Effector CD4-positive, alpha-beta T cell (primary cell): ENCODE measurements at places on chromosomes 12 and 14.

- no peak for DNase-seq
Measured at GRCh38 chr12:132559652-132560363, 50.6 kb downstream of the LRCOL1 start.

- no peak for DNase-seq
Measured at GRCh38 chr12:52369211-52369610, 1.9 kb upstream of the KRT85 start.

DNA sequence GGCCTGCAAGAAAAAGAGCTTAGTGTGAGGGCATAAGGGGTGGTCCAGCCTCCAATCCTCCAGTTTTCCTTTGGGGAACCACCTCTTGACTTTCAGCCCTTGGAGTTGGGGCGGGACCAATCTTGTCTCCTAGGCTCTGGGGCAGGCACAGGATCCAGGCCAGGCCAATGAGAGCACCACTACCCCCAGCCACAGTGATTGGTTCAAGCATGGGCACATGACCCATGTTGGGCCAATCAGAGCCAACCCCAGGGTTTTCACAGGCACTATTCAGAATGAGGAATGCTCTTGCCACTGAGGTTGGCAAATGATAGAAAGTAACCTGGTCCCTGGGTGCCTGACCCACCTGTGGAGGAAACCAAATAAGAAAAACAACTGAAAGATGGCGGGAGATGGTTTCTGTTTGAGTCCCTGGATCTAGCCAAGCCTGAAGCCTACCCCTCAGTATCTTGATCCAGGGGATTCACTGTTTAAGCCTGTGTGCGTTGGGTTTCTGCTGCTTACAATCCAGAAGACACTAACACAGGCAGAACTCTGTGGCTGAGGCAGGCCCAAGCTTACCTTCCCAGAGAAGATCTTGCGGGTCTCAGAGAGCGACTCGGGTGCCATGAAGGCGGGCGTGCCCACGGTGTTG lies 42.9 kb downstream of the P2RX4 start:
- DNase-seq, result no peak

DNA sequence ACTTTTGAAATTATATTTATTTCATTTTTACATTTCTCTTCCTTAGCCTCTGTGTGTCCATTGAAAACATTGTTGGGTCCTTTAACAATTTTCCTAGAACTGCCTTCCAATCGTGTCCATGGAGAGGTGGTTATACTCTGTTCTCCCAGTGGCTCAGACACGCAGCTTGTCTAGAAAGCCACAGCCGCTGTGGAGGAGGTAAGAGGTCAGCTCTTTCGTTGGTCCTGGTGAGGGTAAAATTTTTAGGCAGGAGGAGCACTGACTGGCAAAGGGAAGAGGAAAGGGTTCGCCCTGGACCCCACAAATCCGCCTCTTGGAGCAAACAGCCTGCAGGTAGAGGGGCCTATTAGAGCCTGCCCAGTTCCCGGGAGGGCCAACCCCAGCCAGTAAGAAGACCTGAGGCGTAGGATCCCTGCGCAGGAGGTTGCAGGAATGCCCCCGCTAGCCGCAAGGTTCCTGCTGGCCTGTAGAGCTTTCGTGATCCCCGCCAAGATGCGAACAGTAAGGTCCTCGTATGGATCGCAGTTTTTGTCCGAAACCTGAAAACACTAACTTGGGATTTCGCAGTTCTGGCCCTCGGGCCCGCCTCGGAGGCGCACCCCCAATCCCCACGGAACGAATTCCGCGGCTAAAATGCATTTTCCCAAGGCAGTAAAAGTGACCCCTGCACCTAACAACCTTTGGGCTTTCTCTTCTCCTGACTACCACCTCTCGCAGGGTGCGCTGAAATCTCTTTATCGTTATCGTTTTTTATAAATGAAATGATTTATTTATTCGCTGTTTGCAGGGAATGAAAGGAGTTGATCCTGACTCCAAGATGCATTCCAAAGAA lies 7.5 kb upstream of the PAX9 start:
- DNase-seq, result no peak

- DNase-seq, result no peak
Measured at GRCh38 chr14:90556666-90557450, 160.0 kb downstream of the CALM1 start.

DNA sequence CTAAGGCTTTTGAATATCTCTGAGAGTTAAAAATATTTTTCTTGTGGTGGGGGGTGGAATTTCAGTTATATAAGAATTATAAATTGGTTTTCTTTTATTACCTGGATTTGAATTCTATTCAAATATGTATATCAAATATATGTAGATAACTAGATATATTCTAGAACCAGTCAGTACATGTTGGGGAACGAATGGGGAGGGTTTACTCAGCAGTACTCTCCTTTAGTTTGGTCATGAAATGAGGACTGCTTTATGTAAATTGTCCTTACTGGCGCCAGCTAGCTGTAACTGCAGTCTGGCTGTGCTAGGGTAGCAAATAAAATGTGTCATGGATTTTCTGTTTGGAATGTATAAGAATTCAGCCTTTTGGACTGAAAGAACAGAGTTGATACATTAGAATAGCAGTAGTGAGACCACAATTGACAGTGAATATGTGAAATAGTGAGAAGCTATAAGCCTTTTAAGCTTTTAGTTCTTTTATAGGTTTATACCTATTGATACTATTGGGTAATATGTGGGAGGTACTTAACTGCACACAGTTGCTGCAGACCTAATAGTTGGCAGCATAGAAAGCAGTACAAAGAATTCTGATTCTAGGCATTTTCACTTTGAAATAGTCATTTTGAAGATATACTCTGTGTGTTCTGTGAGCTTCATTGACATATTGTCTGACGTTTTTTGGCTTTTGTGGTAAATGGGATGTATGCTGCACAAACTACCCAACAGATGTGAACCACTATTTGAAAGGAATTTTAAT lies 29.0 kb downstream of the ATF7IP start:
- peak; percentile 28 for DNase-seq

DNA sequence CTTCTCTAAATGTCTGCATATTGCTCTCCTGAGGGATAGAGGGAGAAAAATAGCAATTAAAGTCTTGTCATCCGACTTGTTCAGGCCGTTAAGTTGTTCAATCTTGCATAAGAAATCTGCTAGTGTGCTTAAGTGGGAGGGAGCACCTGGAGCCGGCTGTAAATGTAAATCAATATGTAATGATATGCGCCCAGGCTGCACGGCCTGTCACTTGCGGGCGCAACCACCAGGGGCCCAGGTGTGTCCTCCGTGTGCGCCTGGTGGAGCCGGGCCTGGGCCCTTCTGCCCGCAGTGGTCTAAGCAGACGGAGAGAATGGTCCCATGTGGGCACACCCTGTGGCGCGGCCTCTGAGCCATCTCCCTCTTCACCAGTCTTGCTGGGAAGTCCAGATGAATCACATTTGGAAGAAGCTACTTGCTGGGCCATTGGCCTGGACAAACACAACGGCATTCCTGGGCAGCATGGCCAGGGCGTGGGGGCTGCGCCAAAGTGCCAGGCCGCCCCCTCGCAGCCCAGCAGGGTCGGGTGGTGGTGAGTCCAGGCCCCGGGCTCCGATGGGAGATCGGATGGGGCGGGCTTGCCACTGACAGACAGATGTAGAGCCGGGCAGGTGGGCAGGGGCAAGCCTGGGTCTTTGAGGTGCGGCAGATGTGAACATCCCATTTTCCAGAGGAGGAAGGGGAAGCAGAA lies 193.3 kb upstream of the C14orf180 start:
- DNase-seq, result no peak

GRCh38 chr14:51977075-51977474 lies 12.3 kb upstream of the RTRAF start:
- DNase-seq, result no peak

GRCh38 chr14:23376482-23377197 lies at the start of gene CMTM5:
Gene CMTM5 (plus strand): TSS chr14:23377046. CDS start chr14:23377252, 206 bp downstream.
- DNase-seq, result no peak

- DNase-seq, result no peak
Measured at GRCh38 chr12:127162902-127163301, 1104.1 kb upstream of the TMEM132C start.

DNA sequence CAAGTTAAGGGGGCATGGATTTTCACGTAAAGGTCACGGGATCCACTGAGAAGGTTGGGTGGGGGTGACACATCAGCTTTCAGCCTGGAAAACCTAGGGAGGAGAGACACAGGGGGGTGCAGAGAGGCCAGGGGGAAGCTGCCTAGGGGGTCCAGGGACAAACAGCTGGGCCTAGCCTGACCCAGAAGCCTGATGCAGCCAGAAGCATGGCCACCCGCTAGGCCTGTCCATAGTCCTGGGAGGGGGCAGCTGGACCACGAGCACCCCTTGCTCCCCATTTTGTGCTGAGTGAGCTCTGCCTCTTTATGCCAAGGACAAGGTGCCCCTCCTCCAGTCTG lies 322.7 kb upstream of the RTL1 start:
- DNase-seq, result no peak

DNA sequence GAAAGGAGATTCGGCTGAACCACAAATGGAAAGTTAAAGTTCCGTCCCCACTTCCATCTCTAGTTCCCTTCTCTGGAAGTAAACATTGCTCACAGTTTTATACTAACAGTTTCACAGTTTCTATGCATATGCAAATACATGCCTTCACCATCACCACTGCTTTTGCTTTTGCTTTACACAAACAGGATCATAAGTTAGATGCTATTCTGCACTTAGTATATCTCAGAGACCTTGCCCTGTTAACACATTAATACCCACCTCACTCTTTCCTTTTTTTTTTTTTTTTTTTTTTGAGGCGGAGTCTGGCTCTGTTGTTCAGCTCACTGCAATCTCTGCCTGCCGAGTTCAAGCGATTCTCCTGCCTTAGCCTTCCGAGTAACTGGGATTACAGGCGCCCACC lies 890 bp downstream of the TEP1 start:
- no peak for DNase-seq

GRCh38 chr14:76644855-76645518 lies 116.3 kb upstream of the VASH1 start:
- no peak for DNase-seq

- no peak for DNase-seq
Measured at GRCh38 chr14:63241096-63241495, 36.9 kb downstream of the RHOJ start.

- no peak for DNase-seq
Measured at GRCh38 chr12:2248901-2249381, 196.2 kb downstream of the CACNA1C start.

GRCh38 chr12:47734725-47735480 lies 9.6 kb upstream of the ENDOU start:
- no peak for DNase-seq

- no peak for DNase-seq
Measured at GRCh38 chr14:105465209-105466031, 9.2 kb upstream of the CRIP2 start.

GRCh38 chr14:103002578-103003350 lies 54.6 kb downstream of the CDC42BPB start:
- no peak for DNase-seq

DNA sequence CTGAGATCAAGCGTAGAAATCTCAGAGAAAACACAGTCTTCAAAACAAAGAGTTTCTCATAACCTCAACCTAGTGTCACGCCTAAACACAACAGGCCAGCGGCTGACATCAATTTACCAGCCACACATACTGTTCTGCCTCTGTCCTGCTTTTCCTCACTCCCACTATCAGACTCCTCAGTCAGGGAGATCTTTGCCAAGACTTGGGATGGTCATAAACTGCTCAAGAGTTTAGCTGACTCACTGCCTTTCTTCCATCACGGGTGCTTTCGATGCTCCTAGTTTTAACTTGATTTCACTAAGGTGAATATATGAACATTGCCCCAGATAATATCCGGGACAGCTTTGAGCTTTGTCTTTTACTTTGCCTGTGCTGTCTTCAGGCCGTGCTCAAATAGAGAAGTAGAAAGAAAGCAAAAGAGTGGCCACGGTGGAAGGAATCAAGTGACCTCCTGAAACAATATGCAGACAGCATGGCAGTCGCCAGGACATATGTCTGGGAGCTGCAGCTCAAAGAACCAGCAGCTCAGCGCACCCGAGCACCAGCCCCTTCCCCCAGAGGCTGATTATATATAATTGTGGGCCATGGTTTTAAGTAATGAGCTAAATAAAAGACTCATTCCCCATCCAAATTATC lies 12.1 kb downstream of the MDM1 start:
- DNase-seq, result no peak

- no peak for DNase-seq
Measured at GRCh38 chr12:92539110-92539749, 163.6 kb upstream of the PLEKHG7 start.

DNA sequence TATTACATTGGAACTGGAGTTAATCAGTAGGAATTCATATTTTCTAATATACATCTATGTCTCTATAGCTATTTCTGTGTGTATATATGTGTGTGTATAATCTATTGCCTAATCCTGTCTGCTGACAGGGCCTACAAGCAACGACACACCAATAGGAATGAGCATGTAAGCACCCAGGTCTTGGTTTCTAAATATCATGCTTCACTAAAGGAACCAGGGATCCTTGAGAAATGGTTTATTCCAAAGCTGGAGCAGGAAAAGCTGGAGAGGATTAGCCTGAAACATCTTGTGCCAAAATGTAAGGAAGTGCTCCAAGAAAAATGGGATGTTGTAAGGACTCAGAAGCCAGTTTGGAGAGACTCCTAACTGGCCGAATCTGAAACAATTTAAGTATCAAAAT lies 29.3 kb upstream of the LGALS3 start:
- no peak for DNase-seq

GRCh38 chr14:80456209-80456608 lies 244.9 kb upstream of the DIO2 start:
- DNase-seq, result no peak

DNA sequence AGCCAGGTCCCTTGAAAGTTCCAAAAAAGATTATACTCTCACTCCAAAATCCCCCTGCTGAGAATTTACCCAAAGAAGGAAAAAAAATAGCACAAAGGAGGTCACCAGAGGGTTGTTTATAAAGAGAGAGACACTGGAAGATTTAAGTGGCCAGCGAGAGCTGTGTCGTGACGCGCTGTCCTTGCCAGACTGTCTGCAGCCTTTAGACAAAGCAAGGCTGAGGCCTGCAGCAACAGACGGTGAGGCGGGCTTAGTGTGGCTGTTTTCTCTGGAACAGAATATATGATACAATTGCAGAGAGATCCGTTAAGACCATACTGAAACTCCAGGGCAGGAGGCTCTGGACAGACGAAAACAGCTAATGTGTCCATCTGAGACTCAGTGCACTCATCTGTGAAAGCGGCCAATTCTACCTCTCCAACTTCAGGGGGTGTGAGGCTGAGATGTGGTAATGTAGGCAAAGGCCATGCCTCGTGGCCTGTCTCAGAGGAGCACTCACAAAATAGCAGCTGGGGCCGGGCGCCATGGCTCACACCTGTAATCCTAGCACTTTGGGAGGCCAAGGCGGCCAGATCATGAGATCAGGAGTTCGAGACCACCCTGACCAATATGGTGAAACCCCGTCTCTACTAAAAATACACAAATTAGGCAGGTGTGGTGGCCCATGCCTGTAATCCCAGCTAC lies 36.2 kb downstream of the ANAPC7 start:
- DNase-seq, result no peak

GRCh38 chr12:117724543-117724942 lies 244.2 kb downstream of the KSR2 start:
- no peak for DNase-seq
